Activated gamma-delta T cell treated with Interleukin-2 at 50 U/mL for 16 hours (primary cell): ENCODE measurements at places on chromosomes 7 and 10.

GRCh38 chr7:44565097-44565794 lies 8.5 kb downstream of the DDX56 start:
- DNase-seq = peak; percentile 59

- DNase-seq = no peak
These were observed 441.1 kb upstream of the SEMA3D start for GRCh38 chr7:85627791-85628586.

DNA sequence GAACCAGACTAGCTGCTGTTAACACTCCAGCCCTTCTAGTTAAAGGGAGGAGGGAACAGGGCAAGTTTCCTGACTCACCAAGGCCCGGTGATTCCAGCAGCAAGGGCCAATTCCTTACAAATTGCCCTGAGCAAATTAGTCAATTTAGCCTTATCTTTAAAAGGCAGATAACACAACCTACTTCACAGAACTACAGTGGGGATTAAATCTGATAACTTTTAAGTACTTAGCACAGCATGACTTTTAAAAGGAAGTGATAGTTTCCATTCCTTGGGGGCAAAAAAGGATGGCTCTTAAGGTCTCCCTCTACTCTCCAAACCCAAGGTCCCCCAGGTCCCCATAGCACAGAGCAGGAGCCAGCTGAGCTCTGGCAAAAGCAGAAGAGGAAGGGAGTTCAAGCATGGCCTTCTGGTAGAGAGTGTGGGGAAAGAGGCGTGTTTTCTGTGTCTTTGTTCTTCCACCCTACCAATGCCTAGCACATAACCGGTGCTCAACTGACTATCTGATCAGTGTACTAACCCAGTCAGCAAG lies 4.0 kb downstream of the CDCA7L start:
- no peak for DNase-seq

- DNase-seq = peak; percentile 81
These were observed 6.3 kb downstream of the ATG9B start for GRCh38 chr7:151017953-151018420.

DNA sequence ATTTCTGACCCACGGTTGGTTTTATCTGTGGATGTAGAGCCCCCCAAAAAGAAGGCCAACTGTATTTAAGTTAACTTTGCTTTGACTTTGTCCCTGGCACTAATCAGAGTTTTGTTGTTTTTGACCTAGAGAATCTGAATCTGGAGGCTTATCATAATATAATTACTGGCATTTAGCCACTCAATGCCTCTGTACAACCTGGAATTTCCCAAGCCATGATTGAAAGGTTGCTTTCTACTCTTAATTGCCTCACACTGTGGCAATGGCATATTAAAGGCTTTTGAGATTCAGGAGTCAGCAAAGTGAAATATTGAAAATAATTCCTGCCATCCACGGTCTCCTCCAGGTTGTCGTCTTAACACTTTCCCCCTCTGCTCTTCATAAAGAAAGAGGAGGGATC lies 205.2 kb upstream of the GHITM start:
- no peak for DNase-seq
